Head of caudate nucleus (tissue), 42 donors: ENCODE measurements at places on chromosomes 11 and 22.

GRCh38 chr11:78282821-78283220 is 94.1 kb downstream of the USP35 start:
- no peak for DNase-seq

- no peak for DNase-seq
These were observed 86.8 kb downstream of the BMAL1 start for GRCh38 chr11:13364388-13364787.

GRCh38 chr22:47698906-47699305 is 936.5 kb downstream of the TBC1D22A start:
- no peak for DNase-seq

DNA sequence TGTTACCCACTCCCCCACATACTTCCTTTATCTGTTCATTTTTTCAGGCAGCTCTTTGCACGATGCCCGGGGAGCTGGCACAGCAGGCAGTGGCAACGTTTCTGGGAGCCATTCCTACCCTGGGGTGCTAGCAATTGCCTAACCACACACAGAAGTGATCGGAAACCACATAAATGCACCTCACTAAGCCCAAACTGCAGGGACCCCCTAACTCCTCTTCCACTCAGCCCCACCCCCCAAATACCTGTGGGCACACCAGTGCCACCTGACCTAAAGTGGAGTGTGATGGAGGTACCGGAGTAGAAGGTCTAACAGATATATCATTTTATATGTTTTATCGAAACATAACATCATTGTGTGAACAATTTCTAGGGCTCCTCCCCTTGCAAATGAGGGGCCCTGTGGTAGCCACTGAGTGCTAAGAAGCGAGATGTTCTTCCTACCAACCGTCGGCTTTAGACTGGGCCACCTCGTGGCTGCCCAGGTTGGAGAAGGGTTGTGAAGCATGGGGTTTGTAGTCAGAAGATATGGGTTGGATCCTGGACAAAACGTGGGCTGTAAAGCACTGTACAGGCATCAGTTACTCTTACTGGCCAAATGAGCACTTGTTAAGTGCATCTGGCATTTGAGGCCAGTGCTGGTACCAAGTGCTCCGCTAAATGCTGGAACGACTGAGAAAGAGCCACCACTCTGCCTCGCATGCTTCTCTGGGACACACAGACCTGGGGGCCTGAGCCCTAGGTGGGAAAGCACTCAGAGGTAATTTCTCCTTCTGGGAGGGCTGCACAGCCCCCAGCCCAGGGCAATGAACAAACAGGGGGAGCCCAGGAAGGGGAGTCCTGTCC is 2.8 kb downstream of the MRGPRD start:
- no peak for DNase-seq

GRCh38 chr22:46068593-46069491 is 81.5 kb upstream of the PPARA start:
- DNase-seq: peak; percentile 17

DNA sequence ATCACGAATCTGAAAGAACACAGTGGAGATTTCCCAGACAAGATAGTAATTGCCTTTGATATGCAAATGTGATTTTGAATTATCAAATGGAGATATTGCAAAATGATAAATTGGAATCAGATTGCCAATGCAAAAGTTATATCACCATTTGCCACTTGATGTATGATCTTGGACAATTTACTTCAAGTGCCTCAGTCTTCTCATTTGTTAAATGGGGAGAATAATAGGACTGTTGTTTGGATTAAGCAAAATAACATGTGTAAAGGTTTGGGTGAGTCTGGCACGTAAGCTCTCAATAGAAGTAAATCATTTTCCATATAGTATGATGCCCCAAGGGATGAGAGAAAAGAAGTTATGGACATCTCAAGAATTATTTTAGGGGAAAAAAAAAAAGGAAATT is 7.9 kb upstream of the PHF21A start:
- no peak for DNase-seq

GRCh38 chr11:69888483-69889181 is 69.4 kb upstream of the FGF3 start:
- DNase-seq: peak; percentile 68

DNA sequence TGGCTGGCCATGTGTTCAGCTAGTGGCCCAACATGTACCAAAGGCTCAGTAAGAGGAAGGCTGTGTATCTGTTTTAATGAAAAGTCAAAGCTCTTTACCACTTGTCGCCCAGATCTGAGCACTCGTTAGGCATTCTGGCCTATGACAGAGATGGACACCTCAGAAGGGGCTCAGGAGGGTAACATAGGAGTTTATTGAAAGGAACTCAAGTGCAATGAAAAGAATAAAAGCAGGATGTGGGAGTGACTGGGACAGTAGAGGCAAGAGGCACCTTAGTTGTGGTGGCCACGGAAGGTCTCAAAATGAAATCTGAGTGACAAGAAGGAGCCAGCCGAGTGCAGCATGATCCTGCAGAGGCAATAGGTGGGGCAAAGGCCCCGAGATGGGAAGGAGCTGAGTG is 309.7 kb downstream of the MN1 start:
- DNase-seq: no peak

- no peak for DNase-seq
These were observed 642 bp upstream of the C11orf58 start for GRCh38 chr11:16737818-16738192.

- no peak for DNase-seq
These were observed 225.8 kb upstream of the NCAM1 start for GRCh38 chr11:112735470-112735869.

GRCh38 chr11:130861902-130862860 is 54.1 kb downstream of the SNX19 start:
- DNase-seq: peak; percentile 96

DNA sequence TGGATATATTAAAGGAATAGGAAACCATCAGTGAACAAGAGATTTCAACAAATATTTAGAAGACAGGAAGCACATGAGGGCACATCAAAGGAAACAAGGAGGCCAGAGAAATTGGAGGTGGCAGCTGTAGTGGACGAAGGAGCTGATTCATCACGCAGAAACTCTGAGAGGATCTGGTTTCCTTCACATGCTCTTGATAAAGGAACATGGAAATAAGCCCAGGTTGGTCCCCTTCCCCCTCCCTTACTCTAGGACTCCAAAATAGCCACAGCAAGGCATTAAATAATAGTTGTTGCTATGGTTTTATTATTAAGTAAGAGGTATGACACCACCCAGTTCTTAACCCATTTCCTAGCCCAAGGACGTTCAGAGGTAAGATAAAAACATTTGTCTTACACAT is 11.3 kb downstream of the IZUMO1R start:
- no peak for DNase-seq

- DNase-seq: no peak
These were observed 744.3 kb downstream of the NTM start for GRCh38 chr11:132114743-132115142.

- peak; percentile 54 for DNase-seq
These were observed 3.3 kb upstream of the RAG1 start for GRCh38 chr11:36564376-36565030.

DNA sequence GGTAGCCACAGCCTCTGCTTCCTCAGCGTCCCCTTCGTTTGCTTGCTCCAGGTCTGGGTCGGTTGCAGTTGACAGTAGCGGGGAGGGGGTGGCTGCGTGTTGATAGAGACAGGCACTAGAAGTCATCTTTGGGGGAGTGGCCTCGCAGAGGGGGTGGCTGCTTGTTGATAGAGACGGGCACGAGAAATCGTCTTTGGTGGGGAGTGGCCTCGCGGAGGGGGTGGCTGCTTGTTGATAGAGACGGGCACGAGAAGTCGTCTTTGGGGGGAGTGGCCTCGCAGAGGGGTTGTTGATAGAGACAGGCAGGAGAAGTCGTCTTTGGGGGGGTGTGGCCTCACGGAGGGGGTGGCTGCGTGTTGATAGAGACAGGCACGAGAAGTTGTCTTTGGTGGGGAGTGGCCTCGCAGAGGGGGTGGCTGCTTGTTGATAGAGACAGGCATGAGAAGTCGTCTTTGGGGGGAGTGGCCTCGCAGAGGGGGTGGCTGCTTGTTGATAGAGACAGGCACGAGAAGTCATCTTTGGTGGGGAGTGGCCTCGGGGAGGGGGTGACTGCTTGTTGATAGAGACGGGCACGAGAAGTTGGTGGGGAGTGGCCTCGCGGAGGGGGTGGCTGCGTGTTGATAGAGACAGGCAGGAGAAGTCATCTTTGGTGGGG is 328.3 kb downstream of the TBC1D22A start:
- DNase-seq: no peak

- no peak for DNase-seq
These were observed 229.0 kb upstream of the ZC3H12C start for GRCh38 chr11:109864151-109864661.

DNA sequence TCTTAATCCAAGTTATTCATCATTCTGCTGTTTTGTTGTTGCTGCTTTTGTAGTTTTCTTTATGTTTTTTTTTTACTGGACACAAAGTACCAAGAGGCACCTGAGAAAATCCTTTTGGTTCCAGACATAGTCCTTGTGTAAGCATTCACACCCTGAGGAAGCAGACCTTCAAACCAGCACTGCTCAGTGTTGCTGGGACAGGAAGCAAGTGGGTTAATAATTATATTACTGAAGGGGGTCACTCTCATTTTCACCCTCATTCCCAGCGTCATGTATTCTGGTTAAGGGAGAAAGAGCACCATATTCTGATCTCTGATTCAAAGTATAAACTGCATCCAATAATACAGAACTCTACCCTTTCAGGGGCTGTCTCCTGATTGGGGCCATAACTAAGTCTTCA is 5.9 kb upstream of the ALKBH3 start:
- DNase-seq: no peak

GRCh38 chr11:61968758-61969390 is 1.4 kb upstream of the FTH1 start:
- DNase-seq: no peak

- DNase-seq: no peak
These were observed 7.6 kb downstream of the DLG2 start for GRCh38 chr11:85619499-85619898.

GRCh38 chr22:43426816-43427215 is 15.0 kb downstream of the MPPED1 start:
- no peak for DNase-seq

DNA sequence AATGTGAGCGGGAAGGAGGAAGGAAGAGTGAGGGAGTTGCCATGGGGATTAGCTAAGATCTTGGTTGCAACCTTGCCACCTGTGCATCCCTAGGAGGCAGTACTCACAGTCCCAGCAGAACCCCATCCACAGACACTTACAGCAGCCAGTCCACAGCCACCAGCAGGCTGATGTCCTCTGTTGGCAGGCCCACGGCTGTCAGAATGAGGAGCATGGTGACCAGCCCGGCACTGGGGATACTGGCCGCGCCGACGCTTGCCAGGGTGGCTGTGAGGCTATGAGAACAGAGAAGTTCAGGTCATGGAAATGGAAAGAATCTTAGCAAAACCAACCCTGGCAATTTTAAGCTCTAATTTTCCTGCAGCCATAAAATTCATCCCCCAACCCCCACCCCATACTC is 138.6 kb downstream of the SLC1A2 start:
- no peak for DNase-seq

DNA sequence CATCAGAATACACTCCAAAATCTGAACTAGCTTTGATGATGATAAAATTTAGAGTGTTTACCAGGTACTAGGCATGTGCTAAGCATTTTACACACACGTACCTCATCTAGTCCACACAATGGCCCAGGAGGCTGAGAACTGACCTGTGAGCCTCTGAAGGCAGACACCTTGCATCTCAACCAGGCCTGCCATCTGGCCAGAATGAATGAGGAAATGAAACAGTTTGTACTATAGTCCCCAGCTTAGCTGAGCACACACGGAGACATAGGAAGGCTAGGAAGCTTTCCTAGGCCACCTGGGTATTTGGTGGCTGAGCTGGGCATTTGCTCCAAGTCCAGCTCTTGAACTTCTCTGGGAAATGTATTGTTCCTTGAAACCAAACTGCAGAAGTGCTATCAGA is 6.9 kb upstream of the SHANK3 start:
- no peak for DNase-seq

DNA sequence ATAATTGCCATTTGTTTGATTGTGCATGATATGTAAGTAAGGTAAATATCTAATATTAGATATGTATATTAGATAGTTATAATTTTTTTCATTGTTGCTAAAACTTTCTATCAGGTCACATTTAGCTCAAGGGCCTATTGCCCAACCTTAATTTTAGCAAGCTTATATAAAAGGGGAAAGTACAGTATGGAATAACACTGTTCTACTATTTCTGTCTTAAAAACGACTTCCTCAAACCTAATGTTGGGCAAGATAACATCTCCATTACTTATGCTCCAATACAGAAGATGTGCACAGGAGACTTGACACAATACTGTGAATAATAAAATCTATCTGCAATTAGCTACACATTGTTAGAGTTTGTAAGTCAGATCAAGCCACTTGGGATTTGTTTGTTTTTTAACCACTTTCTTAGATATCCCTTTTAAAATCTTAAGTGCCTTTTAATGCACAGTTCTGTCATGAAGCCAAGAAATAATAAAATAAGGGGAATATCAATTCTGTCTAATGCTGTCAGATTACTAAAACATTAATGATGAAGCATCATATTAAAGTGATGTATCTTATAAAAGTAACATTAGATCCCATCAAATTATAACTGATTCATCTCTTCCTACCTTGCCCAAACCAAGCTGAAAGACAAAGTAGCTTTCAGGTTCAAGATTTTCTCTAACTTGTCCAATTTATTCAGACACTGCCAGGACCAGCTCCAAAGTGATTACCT is 98.1 kb downstream of the SIK3 start:
- no peak for DNase-seq

DNA sequence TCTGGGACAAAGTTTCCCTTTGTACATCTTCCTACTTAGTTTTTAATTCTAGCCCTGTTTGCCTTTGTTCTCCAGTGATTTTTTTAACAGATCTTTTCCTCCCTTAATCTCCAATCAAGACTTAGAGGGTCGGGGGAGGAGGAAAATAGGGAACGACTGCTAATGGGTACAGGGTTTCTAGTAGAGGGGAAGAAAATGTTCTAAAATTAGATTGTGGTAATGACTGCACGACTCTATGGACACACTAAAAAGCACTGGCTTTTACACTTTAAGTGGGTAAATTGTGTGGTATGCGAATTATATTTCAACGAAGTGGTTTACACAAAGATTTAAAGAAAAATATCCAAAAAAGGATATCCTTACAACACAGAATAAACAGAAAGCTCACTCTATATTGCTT is 110.0 kb upstream of the SPON1 start:
- DNase-seq: no peak

GRCh38 chr11:4890279-4890678 is 8.6 kb downstream of the OR51T1 start:
- no peak for DNase-seq

DNA sequence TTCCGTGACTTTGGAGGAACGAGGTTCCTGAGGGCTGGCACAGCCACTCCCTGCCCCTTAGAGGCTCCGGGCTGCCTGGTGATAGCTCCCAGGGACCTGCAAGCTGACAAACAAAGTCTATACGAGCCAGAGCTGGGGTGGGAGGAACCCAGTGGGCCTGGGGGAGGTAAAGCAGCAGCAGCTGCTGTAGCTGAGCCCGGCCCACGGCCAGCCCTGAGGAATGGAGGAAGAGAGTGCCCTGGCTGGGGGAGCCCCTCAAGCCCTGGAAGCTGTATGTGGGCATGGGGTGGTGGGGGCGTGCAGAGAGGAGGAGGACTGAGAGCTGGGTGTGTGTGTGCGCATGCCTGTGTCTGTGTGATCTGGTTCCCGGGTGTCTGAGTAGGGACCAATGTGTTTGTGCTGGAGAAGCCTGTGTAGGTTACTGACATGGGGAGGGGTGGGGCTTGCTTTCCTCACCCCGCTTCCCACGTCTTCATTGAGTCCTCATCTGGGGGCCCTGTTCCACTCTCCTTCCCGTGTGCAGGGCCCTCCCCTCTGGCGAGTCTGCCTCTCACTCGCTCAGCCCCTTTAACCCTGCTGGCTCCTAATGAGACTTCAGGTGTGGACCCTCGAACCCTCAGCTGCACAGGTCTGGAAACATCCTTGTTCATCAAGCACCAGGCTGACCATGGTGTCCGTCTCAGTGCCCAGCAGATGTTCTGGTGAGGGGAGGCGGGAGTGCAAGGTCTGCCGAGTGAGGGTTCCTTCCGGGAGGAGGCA is 10.8 kb downstream of the ST3GAL4 start:
- DNase-seq: peak; percentile 78
